ENCODE measurements at places on chromosomes 4 and X.

DNA sequence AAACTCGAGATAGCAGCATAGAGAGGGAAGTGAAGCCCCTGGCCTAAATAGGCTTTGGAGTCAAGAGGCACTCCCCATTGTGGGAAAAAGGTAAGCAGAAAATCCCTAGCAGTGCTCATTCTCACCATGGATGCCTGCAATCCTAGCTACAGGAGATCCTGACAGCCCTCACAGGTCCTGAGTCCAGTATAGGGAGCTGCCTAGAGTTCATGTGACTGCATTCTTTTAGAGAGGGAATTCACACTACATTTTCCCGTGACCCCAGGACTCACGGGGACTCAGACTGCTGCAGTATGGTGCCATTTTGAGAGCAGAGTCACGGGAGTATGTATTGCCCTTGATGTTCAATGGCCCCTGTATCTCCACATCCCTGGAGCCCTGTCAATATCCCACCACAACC lies 82.4 kb downstream of the MAGED1 start:
- no peak for DNase-seq

GRCh38 chrX:129654652-129655546 lies at the start of gene APLN:
Gene APLN, minus strand, starts transcription at chrX:129654956. Its CDS starts 326 bp downstream, at chrX:129654630.
- DNase-seq = peak; percentile 16

DNA sequence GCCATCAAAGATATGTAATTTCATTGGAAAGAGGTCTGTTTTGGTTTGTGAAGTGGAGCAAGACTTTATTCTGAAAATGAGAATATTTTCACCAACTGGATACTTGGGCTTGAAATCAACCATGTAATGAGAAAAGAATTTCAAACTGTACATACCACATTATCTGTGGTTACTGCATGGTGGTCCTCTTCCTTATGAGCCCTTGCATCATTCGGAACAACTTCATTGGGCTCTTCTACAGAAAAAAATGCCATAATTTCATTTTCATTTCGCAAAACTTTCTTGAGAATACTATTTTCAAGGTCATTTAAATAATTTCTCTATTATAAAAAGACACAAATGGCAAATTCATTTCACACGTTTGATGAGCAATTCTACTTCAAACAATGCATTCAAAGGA lies 148.6 kb upstream of the RPS6KA6 start:
- no peak for DNase-seq

DNA sequence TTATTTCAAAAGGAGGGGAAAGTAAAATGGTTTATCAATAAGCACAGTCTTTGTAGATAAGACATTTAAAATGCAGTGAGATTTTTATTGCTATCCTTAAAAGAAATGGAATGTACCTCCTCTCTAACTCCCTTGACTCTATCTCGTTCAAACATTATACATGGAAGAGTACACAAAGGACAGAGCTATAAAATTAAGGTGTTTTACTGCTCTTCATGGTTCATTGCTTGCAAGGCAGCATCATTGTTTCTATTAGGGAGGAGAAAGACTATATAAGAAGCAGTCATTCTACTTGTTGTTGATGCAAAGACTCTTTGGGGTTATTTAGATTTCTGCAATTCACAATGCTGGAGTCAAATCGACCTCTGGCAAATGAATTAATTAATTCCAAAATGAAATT lies 380.2 kb upstream of the NDST3 start:
- no peak for DNase-seq

DNA sequence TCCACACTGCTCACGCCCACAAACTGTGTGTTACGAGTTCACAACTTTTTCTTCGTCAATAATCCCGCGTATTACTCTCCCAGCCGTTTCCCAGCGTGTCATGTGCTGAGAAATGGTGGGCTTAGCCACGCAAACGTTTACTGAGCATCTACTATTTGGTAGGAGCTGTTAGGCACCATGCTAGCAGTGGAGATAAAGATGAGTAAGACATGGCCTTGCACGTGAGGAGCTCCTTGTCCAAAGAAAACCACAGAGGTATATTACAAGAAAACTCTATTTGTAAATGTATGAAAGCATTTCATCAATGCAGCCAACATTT lies 821 bp upstream of the TMEM128 start:
- no peak for DNase-seq
